ENCODE measurements at places on chromosomes 12 and 14.

DNA sequence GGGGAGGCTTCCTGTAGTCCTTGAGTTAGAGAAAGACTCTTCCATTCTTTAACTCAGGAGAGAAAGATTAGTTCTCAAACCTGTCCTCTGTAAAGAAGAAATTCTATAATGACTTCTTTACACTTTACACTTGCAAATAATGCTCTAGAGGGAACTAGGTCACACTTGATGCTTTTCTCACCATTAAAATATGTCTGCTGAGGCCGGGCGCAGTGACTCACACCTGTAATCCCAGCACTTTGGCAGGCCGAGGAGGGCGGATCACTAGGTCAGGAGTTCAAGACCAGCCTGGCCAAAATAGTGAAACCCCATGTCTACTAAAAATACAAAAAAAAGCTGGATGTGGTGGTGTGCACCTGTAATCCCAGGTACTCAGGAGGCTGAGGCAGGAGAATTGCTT is 6.3 kb downstream of the NTN4 start:
- DNase-seq, result no peak

GRCh38 chr12:125954362-125954761 is 889.1 kb downstream of the AACS start:
- no peak for DNase-seq

- peak; percentile 76 for DNase-seq
These were observed 7.6 kb downstream of the VPS37B start for GRCh38 chr12:122888232-122888752.

- no peak for DNase-seq
These were observed 68.8 kb downstream of the CLMN start for GRCh38 chr14:95250936-95251335.

DNA sequence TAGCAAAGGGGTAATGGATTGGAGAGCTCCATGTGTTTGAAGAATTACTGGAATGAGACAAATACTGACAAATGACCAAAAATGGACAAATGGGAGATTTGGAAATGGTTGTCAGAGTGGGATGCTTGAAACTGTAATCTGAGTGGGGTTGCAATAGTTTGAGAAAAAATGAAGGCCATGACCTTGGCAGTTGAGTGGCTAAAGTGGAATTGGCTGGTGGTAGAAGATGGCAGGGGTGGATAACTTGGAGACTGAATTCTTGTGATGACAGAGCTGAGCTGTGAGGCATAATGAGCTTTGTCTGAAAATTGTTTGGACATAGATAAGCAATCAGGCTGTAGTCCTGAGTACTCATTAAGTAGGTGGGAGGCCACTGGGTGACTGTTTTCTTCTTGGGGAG is 222.5 kb upstream of the PRICKLE1 start:
- no peak for DNase-seq

DNA sequence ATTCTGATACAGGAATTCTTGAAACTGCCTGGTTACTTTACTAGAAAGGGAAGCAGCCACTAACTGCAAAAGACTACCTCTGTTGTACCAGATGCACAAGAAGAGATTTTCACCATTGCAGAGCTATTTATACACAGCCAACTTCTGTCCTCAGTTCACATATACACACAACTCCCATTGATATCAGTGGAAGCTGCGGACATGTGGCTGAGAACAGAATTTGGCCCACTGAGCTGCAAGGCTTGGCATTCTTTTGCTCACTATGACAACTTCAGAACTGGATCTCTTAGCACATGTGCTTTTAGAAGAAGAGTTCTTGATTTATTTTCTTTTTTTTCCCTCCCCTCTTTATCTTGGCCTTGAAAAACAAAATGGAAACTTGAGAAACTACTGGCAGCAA is 28.3 kb downstream of the PTPRO start:
- DNase-seq, result no peak

GRCh38 chr12:102955926-102956737 is 1.3 kb upstream of the ASCL1 start:
- DNase-seq, result no peak

DNA sequence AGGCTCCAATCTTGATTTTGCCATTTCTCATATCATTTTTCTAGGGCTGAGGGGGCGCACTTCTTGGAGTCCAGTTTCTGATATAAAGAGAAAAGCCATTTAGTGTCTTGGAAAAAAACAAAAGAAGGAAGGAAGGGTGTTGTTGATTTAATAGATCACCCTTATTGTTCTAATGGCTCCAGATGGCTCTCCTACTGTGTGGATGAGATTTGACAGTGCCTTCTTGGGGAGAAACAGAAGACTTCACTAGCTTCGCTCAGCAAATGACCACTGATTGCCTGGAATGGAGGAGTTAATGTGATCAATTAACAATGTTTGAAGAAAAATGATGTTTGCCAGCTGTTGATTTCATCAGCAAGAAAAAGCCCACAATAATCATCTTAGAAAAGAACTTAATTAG is 216.2 kb downstream of the APAF1 start:
- no peak for DNase-seq

DNA sequence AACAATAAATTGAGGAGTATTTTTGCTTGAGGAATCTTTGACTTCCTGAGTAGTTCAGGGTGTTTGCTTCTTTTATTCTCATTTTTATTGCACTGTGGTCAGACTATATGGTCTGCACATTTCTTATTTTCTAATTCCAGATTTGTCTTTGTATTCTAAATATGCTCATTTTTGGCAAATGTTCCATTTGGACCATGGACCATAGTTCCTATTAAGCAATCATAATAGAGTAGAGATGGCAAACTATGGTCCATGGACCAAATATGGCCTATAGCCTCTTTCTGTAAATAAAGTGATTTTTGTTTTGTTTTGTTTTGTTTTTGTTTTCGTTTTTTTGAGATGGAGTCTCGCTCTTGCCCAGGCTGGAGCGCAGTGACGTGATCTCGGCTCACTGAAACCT is 2.1 kb downstream of the GPRC5A start:
- no peak for DNase-seq

- peak; percentile 18 for DNase-seq
These were observed 20.9 kb upstream of the SCFD1 start for GRCh38 chr14:30600922-30601918.

DNA sequence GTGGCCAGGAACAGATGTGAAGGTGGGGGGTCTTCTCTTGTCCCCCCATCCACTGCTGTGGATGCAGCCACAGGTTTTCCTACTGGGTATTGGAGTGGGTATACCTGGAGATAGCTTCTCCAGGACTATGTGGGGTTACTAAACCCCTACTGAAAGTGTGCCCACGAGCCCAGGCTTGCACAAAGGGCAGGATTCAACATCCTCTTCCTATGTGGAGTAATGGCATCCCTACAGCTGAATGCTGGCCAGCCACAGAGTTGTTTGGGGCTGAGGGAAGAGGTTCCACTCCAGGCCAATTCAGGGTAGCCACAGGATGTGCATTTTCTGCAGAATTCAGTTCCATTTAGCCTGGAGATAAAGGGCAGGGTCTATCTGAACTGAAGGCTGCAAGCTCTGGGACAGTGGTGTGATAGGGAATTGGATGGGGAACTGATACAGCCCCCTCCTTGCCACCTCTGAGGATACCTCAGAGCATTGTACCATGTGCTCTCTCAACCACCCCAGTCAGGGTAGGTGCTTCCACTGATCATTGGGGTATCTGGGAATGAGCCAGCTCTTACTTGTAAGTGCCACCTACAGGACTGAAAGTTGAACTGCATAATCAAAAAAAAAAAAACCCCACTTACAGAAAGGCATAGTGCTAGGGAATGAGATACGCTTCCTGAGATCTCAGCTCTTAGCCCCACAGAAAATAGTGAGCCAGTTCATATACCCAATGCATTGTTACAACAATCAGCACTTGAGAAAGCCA is 187.1 kb downstream of the KITLG start:
- DNase-seq, result peak; percentile 7

DNA sequence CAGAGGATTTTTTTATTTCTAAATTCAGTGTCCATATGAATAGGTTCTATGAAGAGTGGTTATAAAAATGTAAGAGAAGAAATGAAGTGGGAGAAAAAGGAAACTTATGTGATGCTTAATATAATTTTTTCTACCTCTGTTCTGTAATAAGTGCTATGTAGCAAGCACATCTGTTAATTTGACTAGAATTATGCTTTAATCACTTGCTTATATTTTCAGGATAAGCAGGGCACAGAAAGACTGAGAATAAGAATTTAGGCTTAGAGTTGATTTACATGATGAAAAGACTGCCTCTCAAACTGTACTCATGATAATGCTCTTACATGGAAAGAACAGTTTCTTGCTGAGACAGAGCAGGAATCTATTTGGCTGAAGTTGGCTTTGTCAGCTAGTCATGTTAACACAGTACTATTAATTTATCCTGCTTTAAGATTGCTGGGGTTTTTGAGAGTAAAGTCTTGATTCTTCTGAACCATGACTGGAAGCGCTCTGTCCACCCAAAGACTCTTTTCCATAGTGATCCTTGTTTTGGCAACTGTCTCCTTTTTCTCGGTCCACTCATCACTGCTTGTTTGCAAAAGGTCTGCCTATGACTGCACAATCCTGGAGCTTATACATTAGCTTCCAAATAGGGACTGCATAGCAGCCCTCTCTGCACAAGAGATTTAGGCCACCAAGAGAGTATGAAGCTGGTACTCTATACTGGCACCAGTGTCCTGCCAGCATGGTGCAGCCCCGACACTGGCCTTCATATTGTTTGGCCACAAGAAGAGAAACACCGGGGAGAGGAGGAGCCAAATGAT is 98.8 kb downstream of the AKAP6 start:
- no peak for DNase-seq

- DNase-seq, result no peak
These were observed 98.5 kb upstream of the SEL1L start for GRCh38 chr14:81632157-81632556.

GRCh38 chr12:98595243-98595988 is 1.9 kb downstream of the SLC25A3 start:
- DNase-seq, result no peak

GRCh38 chr14:30389877-30390385 is 169.0 kb upstream of the G2E3 start:
- no peak for DNase-seq

DNA sequence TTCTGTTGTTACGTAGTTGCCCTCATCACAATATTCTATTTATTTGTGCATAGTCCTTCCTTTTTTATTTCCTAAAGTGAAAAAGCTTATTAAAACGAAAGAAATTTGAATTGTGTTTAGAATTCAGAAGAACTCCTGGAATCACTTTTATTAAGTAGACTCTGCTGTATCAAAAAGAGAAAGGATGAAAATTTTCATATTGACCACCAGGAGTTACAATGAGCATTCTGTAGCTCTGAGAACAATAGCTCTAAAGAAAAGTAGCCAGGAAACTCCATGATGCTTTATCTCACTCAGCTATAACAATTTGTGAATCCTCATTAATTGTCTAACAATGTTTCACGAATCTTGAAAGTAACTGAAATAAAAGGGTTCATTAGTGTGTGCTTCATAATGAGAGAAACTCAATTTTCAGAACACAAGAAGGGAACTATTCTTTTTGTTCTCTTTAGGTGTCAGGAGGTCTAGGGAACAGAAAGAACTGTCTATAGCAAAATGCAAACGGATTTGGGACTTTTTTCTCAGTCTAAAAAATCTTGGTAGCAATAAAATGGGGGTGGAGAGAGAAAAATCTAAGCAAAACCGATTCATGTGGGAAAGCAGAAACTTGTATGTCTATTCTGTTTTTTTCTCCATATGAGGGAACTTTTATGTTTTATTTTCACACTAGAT is 19.3 kb downstream of the ASCL1 start:
- no peak for DNase-seq

DNA sequence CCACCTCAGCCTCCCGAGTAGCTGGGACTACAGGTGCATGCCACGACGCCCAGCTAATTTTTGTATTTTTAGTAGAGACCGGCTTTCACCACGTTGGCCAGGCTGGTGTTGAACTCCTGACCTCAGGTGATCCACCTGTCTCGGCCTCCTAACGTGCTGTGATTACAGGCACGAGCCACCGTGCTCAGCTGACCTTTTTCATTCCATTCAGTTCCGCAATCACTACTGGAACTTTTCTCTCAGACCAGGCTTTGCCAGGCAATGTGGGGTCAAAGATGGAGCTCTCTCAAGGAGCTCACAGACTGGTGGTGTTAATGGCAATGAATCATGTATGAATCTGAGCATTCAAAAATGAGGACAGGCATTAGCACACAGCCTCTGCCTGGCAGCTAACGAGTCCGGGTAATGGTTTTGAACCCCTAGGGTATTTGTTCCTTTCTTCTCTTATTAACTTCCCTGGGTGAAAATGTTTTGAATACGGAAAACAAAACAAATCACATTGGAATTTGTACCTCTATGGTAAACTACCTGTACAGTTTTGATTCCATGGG is 9.4 kb upstream of the TCHP start:
- no peak for DNase-seq

DNA sequence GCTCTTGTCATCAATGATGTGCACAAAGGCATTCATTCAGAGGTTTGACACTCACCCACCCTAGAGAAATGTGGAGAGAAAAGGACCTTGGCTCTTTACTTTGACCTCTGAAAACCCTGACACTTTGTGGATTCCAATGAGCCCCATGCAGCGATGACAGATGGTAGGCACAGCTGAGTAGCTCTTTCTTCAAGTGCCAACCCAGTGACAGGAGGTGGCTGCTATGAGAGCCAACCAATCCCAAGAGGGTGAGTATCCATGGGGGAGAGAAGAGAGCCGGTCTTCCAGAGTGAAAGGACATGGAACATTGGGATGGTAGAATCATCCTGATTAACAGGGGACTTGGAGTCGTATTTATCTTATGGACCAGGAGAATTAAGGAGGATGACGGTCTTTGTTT is 17.8 kb downstream of the SLC8A3 start:
- no peak for DNase-seq

- no peak for DNase-seq
These were observed 35.2 kb downstream of the BRMS1L start for GRCh38 chr14:35861204-35861868.

DNA sequence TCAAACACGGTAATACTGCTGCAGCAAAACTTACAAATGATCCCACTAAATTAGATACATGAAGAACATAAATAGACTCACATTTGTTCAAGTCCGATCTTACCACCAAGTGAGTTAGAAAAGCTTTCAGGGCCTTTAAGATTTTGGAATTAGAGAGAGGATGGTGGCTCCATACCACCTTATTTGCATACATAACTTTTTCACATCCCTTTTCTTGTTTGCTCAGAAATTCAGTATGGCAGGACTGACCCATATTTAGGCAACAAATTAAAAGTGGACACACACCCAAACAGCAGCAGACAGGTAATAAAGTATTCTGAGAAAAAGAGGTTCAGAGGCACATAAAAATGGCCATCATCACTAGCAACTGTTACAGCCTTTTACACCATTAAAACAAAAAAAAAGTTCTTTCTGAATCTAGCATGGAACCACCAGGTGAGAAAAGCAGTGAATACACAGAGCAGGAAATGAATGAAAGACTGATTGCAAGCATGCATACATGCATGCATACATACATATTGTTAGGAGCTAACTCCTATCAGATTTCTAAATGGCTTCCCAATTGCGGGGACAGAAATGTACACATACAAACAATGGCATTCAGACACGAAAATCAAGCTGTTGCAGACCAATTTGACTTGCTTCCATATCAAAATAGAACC is 23.3 kb downstream of the STXBP6 start:
- DNase-seq, result no peak
